ENCODE measurements at places on chromosomes 6 and 20. TPM values are rescaled to one million over a fixed set of nuclear protein-coding genes. Genes with fewer than 3 reads are reported as not detected.

GRCh38 chr6:82744286-82745015 is 321.2 kb downstream of the UBE3D start:
- no peak for DNase-seq

- DNase-seq, result no peak
These were observed 188.3 kb upstream of the GMDS start for GRCh38 chr6:2433711-2434110.

DNA sequence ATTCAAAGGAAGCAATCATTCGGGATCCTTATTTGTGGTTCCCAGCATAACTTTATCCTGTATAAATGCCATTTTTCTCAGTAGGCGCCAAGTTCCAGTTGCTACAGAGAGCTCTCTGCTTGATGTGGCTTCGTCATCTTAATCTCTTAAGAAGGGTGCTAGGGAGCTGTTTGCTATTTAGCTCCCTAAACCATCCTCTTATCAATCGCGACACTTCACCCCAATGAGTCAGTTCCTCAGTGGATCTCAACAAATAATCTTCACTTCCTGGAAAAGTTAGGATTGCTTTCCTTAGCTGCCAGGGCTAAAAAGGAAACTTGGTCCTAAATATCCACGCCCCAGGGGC is 1.3 kb upstream of the NKAIN2 start:
- no peak for DNase-seq

DNA sequence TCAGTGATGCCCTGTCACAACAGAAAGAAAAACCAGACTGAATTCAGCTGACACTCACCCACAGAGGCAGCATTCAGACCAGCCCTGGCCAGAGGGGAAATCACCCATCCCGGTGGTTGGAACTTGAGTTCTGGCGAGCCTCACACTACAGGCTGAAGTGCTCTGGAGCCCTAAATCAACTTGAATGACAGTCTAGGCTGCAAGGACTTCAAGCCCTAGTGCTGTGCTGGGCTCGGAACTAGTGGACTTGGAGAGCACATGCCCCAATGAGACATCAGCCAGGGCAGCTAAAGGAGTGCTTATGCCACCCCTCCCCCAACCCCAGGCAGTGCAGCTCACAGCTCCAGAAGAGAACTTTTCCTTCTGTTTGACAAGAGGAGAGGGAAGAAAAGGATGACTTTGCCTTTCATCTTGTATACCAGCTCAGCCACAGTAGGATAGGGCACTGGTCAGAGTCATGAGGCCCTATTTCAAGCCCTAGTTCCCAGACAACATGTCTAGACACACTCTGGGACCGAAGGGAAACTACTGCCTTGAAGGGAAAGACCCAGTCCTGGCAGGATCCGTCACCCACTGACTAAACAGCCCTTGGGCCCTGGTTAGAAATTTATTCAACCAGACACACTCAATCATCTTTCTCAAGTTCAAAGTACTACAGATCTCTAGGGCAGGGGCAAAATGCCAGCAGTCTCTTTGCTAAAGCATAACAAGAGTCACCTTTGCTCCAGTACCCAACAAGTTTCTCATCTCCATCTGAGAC is 43.2 kb upstream of the PNRC1 start:
- no peak for DNase-seq

DNA sequence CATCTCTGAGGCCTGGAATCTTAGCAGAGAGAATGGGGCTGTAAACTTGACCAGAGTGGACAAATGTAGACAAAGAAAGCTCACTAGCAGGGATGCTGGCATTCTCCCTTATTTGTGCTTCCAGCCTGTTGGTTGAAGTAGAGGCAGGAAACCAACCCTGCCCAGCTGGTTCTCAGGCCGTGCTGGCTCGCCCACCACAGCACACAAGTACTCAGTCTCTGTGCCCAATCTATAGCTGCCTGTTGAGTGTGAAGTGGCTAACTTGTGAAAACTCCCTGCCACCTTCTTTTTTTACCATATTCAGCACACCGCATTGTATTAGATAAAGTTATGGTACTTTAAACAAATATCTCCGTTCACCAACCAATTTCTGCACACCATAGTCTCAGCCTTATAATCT is 37.3 kb downstream of the HDDC2 start:
- no peak for DNase-seq

DNA sequence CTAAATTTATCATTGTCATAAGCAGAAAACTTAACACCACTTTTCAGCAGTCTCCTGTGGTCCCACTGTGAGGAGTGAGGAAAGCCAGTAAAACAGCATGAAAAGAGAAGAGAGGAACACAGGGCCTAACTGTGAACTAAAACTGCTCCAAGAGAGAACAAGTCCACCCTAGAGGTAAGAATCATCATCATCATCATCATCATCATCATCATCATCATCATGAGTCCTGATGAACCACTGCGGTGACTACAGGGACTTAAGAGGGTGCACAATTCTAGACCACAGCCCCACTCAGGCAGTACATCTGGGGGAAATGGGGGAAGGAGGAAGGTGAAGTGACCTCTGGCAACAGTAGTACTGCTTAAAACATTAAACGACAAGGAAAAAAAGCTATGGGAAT is 13.6 kb downstream of the ZNF337 start:
- DNase-seq, result no peak

DNA sequence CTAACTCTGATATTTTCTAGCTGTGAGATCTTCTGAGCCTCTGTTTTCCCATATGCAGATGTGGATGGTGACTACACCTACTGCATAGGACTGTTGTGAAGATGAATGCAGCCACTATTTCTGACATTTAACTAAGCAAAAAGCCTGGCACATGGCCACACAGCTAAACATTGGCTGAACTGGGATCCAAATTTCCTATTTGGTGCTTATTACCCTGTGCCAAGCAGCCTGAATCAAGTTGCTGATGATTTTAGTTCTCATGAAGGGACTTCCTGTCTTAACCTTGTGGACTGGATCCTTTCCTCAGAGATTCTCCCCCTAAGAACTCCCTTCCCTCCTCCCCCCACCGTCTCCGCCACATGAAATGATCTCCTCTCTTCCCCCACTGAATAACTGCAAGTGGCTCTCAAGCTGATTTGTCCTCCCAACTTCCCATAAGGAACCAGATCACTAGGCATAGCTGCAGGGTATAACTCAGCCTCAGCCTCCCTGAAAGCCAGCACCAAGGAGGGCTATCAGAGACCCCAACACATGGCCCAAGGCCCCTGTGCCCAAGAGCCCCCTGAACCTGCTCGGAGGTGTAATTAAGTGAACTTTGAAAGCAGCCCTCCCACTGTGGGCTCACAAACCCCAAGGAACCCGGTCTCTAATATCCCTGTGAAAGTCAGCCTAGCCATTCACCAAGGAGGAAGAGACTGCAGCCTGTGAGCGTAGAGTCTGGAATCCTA is 55.7 kb downstream of the MAFB start:
- no peak for DNase-seq

GRCh38 chr6:4891141-4891540 is 112.7 kb downstream of the RPP40 start:
- DNase-seq, result no peak

DNA sequence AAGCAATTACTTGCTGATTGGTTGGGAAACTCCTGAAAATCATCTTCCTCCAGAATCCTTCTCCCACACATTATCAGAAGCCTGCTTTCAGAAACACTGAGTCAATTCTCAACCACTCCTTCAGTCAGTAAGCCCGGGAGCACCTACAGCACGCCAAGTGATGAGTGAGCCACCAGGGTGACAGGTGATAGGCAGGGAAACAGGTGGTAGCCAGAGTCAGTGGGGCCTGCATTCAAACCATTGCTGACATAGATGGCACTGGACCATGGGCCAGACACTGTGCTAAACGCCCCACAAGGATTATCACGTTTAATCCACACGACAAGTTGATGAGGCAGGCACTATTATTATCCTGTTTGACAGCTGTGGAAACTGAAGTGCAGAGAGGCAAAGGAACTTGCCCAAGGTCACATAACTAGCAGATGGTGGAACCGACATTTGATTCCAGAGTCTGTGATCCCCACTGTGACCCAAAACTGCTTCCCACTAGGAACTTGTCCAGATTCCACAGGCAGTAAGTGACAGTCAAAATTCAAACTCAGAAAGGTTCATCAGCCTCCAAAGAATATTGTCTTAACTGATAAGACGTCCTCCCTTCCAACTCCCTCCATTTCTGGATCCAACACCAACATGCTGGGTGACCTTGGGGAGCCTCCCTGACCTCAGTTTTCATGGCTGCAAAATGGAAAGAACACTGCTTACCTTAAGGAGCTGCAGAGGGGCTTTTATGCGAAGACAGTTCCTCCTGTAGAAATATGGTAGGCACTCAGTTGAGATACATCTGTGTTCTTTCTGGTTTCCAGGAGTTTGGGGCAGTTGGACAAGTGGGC is 23.9 kb upstream of the TOP1 start:
- DNase-seq, result no peak

GRCh38 chr6:27694547-27694874 is 217.7 kb downstream of the OR2B2 start:
- DNase-seq, result no peak

DNA sequence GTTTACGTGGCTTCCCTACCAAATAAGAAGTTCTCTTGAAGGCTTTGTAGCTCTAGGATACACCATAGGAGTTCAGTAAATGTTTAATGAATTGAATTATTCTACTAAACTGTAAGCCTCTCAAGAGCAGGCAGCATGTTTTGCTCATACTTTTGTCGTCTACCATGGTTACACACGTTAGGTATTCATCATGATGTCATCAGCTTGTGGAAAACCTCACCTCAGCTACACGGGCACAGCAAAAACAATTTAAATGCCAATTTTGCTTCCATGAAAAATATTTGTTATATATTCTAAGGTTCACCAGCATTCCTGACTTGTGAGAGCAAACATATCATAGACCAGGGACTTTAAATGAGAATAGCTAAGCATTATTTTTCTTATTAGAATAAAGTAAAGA is 16.7 kb downstream of the NCOA5 start:
- no peak for DNase-seq

- DNase-seq, result no peak
These were observed 19.2 kb downstream of the MAPK13 start for GRCh38 chr6:36149476-36149875.

- no peak for DNase-seq
These were observed 23.6 kb downstream of the IL17A start for GRCh38 chr6:52209770-52210169.

GRCh38 chr20:41615676-41616075 is 2.5 kb downstream of the CHD6 start:
- no peak for DNase-seq

DNA sequence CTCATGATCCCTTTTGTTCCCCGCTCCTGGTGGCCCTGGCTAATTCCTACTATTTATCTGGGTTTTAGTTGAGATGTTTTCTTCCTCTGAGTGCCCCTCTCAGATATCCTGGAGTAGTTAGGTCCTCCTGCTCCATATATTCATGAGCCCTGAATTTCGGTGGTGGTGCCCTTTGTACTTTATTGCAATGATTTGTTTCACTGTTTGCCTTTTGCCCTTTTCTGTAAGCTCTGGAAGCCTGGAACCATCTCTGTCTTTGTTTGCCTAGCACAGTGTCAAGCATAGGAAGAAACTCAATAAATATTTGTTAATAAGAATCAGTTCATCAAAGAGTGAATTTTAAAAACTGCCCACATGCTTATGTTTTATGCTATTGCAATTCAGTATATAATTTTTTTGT is 144.9 kb downstream of the DNAH8 start:
- DNase-seq, result no peak

DNA sequence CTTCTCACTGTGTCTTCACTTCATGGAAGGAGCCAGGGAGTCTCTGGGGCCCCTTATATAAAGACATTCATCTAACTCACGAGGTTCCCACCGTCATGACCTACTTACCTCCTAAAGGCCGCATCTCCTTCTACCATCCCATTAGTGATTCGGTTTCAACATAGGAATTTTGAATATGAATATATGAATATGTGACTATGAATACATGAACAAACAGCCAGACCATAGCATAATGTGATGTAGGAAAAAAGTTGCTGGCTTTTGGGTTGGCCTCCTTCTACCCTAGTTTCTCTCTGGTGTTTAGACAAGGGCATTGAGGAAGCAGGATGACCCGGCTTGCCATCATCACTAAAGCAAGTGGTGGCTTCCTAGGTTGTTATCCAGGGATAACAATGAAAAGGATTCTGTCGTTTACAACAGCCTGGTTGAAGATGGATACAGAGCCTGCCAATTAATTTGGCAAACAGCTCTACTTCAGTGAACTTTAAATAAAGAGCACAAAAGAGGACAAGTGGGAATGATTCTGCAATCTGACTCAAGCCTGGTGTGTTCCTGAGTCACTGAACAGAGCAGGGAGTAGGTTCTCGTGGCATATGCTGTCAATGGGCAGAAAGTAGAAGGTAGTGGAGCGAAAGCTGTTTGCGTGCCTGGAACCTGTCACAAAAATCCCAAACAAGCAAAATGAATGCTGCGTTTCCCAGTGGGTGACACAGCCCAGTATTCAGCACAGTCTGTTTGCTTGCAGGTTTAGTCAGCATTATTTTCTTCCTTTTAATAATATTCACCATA is 44.0 kb upstream of the DOK5 start:
- no peak for DNase-seq

- no peak for DNase-seq
These were observed 47.9 kb upstream of the ECHDC1 start for GRCh38 chr6:127391094-127391953.

GRCh38 chr20:36113566-36114250 is 40.8 kb upstream of the EPB41L1 start:
- DNase-seq, result no peak

DNA sequence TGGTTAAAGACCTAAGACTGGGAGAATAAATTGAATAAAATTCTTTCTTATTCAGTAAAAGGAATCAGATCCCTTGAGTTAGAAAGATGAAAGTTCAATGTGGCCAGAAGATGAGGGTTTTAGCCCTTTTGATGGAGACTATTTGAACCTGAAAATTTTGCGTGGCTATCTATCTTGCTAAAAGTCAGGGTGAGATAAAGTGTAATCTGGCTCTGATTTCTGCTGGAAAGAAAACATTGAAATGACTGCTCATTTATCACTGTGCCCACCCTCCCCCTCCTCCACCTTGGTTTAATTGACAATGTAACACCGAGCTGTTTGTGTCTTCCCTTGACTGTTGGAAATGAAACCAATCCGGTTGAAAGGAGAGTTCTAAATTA is 32.9 kb upstream of the TCF21 start:
- DNase-seq, result no peak

The PAX1 gene
- total RNA-seq, result not detected

The ESR1 gene
- total RNA-seq, result 6.9 TPM

The FKBP1C gene
- total RNA-seq, result 0.21 TPM

The RPS21 gene
- 396 TPM for total RNA-seq

The SLC4A11 gene
- 0.37 TPM for total RNA-seq

The OR2H1 gene
- total RNA-seq, result not detected

The NKX2-4 gene
- total RNA-seq, result not detected

The SMPDL3A gene
- total RNA-seq, result 25.9 TPM

The CEP250 gene
- 18.3 TPM for total RNA-seq
